ENCODE measurements at places on chromosomes 4 and X.
A peak's percentile ranks its signal among the peaks of the same experiment; 100 is the strongest.

DNA sequence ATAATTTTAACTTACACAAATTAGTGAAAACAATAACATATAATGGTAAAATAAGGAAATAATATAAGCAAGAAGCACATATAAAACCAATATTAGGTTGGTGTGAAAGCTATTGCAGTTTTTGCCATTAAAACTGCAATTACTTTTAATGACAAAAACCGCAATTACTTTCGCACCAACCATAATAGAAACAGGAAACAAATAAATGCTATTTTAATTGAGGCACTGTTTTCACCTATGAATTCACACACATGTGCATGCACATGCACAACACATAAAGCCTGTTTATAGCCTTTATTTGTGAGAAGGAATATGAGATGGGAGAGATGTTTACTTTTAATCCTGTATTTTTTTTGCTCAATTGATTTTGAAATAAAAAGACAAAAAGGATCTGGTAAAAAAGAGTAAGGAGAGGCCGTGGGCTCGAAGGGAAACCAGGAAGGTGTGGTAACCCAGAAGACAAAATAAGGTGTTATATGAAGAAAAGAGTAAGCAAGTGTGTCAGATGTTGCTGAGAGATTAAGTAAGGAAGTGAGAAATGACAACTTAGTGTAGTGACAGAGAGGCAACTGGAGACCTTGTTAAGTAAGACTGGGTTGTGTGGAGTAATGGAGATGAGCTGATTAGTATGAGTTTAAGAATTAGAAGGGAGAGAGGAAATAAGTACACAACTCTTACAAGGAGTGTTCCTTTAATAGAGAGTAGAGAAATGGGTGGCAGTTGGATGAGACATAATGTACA, 69.0 kb downstream of the KLHL13 start:
- no peak for DNase-seq

DNA sequence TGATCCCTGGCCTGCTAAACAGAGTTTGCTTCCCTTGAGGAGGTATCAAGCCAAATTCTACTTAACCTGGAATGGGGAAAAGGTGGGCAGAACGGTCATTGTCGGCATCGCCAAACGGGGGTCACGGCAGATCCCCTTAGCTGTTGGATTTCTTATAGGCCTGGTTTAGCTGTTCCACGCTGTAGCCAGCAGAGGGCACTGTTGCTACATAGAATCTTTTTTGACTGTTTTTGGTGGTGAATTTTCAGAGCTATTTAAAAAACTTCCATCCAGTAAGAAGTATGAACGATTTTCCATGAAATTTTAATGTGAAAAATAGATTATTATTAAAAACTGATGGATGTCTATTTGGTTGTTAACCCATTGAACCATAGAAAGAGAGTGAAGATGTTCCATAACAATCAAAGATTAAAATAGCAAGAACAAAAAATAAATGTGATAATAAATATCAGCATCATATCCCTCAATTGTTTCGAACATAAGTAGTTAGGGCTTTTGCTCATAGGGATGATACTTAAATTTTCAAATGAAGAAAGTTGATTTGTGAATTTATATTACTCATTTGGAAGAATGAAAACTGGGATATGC, 56.6 kb downstream of the LINC00632 start:
- no peak for DNase-seq

GRCh38 chr4:87895964-87896621, 63.3 kb downstream of the MEPE start:
- peak; percentile 81 for DNase-seq

GRCh38 chrX:38000706-38001105, 5.6 kb upstream of the SYTL5 start:
- no peak for DNase-seq

GRCh38 chr4:28682847-28683246, 1822.2 kb downstream of the STIM2 start:
- DNase-seq, result no peak

GRCh38 chr4:77021614-77022089, 54.1 kb downstream of the CCNI start:
- peak; percentile 59 for DNase-seq

DNA sequence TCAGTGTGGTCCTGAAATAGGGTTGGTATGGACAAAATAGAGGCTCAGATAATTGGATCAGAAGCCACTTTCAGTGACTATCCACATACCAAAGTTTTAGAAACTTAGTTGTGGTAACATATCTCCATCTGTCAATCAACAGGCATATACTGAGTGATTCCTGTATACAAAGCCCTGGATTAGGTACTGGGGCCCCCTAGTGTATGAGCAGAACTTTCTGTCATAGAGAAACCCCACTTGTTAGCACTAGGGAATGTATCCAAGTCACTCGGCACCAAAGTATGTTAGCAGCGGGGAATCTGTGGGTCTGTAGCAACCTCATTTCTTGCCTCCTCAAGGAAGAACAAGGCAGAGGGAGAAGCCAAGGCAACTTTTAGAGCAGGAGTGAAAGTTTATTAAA, 50.7 kb downstream of the MAP7D3 start:
- DNase-seq, result no peak

DNA sequence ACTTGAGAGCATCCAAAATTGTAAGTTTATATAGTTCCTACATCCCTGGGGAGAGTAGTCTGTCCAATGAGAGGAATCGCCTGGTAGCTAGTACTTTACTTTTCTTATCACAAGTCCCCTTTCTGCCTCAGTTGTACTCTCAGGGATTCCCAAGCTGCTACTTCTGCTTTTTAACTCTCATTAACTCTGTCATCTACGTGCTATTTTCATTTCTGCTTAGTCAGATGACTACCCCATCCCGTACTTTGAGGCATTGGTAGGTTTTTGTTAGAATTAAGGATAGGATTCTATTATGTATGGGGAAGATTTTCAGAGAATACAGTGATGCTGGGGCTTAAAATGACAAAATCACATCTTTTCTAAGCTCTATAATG, 24.7 kb downstream of the RBPJ start:
- no peak for DNase-seq

DNA sequence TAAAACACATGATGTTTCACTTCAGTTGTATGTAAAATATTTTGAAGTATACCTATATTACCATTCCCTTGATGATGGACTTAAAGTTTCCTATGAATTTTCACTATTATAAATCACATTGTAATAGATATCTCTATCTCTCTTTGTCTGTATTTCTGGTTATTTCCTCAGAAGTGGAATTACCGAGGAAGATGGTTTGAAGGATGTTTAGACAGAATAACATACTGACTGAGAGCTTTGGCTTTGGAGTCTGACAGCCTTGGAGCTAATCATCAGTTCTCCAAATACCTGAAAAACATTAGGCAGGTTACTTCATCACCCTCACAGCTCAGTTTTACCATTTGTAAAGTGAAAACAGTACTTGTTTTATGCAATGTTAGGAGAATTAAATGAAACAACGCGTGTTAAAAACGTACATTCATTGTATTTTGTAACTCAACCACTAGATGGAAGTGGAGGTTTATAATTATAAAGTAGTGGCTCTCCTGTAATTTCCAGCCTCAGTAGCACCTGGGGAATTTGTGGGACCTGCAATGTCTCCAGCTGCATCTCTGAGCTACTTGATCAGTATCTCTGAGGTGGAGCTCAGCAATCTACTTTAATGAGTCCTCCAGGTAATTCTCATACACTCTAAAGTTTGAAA, 14.3 kb downstream of the JCHAIN start:
- DNase-seq, result peak; percentile 10

- DNase-seq, result no peak
These were observed 63.8 kb upstream of the MTM1 start for GRCh38 chrX:150504397-150505182.

DNA sequence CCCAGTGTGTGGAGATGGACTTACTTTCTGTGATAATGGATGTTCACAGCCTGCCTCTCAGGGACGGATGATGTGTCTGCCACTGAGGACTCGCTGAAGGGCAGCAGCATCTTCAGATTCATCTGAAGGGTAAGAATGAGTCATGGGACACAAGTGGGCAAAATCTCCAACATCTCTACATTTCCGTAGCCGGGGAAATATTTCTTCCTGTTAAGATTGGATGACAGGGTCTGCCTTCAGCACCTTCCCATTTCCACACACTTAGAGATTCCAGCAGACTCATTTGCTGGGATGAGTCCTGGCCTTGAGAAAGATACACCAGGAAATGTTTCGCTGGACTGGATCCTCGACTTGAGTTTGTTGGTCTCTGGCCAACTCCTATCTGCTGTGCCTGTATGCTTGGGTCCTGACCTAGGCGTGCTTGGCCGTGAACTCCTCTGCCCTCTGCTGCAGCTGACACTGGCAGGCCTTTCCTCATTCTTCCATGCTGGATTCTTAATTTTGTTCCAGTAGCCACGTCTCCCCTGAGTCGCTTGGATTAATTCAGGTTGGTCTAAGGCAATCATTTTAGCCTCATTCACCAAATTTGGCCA, 46.5 kb upstream of the SOD3 start:
- DNase-seq, result no peak

GRCh38 chr4:76624241-76624681, 189.2 kb downstream of the SHROOM3 start:
- DNase-seq, result peak; percentile 75

GRCh38 chr4:161364681-161365080, 799.1 kb downstream of the FSTL5 start:
- DNase-seq, result no peak

- no peak for DNase-seq
These were observed 11.0 kb upstream of the DUSP9 start for GRCh38 chrX:153635788-153636668.

Measured in SJSA1 (cell line).